Adrenal gland (tissue), 19 donors: ENCODE measurements at places on chromosomes 3 and 15. TPM values are rescaled to one million over a fixed set of nuclear protein-coding genes. Genes with fewer than 3 reads are reported as not detected.

DNA sequence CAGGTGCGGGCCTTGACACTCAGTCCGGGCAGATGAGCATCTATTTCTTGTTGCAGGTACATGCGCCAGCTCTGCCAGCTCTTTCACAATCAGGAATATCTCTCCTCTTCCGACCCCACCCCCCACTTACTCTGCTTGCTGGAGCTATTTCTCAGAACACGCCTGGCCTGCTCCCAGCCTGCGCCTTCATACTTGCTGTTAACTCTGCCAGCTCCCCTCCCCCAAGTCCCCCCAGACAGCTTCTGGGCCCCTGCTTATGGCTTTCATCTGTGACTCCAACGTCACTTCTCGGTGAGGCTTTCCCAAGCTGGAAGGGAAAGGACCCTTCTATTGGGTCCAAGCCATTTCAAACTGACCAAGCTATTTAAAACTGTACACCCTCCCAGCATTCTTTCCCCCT lies 15.2 kb downstream of the MAGEF1 start:
- H3K4me3 ChIP-seq: no peak overlapping the region
- no peaks in the 10 kb centered on the region for H3K4me1 ChIP-seq
- DNase-seq: no peak
- H3K27me3 ChIP-seq: no peaks in the 10 kb centered on the region
- no peak overlapping the region for H3K27ac ChIP-seq

GRCh38 chr3:27637346-27637995 lies 84.7 kb downstream of the EOMES start:
- no peak overlapping the region for H3K4me3 ChIP-seq

GRCh38 chr3:82736696-82737277 lies 975.3 kb upstream of the GBE1 start:
- no peak overlapping the region for H3K27ac ChIP-seq
- no peaks in the 10 kb centered on the region for H3K4me1 ChIP-seq
- no peak overlapping the region for H3K4me3 ChIP-seq
- DNase-seq: no peak
- H3K36me3 ChIP-seq: no peaks in the 10 kb centered on the region

- no peaks in the 10 kb centered on the region for H3K4me1 ChIP-seq
- DNase-seq: no peak
- H3K4me3 ChIP-seq: no peak overlapping the region
- H3K27me3 ChIP-seq: no peaks in the 10 kb centered on the region
- H3K27ac ChIP-seq: no peak overlapping the region
These were observed 77.8 kb downstream of the MESD start for GRCh38 chr15:80911821-80912220.

DNA sequence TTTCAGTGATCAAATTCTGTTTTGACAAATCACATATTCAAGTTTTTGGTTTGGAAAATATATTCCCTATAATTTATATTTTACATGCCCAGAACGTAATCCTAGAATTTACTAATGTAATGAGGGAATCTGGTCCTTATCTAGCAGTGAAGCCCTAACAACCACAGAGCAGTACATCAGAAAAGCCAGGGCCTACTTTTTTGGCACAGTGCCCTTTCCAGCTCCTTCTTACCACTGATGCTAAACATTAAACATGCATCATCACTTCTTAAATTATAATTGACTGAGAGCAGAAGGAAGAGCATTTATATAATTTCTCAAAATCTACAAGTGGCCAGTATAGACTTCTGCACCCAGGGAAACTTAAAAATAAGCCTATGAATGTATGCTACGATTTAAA lies 66.7 kb downstream of the FBXL22 start:
- H3K4me1 ChIP-seq: no peaks in the 10 kb centered on the region
- DNase-seq: no peak
- no peaks in the 10 kb centered on the region for H3K27me3 ChIP-seq
- H3K4me3 ChIP-seq: no peak overlapping the region
- no peak overlapping the region for H3K27ac ChIP-seq
- peaks cover 73% of the 10 kb centered on the region for H3K36me3 ChIP-seq

GRCh38 chr3:74832925-74833324 lies 218.5 kb upstream of the CNTN3 start:
- H3K4me3 ChIP-seq: no peak overlapping the region
- H3K27me3 ChIP-seq: no peaks in the 10 kb centered on the region
- no peak for DNase-seq
- H3K36me3 ChIP-seq: no peaks in the 10 kb centered on the region
- H3K27ac ChIP-seq: no peak overlapping the region

GRCh38 chr15:90585863-90586262 lies 56.1 kb downstream of the CRTC3 start:
- H3K4me3 ChIP-seq: no peak overlapping the region
- DNase-seq: no peak
- no peaks in the 10 kb centered on the region for H3K4me1 ChIP-seq
- H3K27me3 ChIP-seq: no peaks in the 10 kb centered on the region

GRCh38 chr3:33717616-33717865 lies 513 bp downstream of the CLASP2 start:
- H3K27ac ChIP-seq: peak overlapping the region; percentile 83
- peak overlapping the region; percentile 96 for H3K4me3 ChIP-seq
- H3K27me3 ChIP-seq: no peaks in the 10 kb centered on the region
- peak; percentile 51 for DNase-seq
- peaks cover 23% of the 10 kb centered on the region for H3K4me1 ChIP-seq

- no peaks in the 10 kb centered on the region for H3K36me3 ChIP-seq
- no peak for DNase-seq
- H3K4me3 ChIP-seq: no peak overlapping the region
- no peaks in the 10 kb centered on the region for H3K27me3 ChIP-seq
- H3K27ac ChIP-seq: no peak overlapping the region
- H3K4me1 ChIP-seq: no peaks in the 10 kb centered on the region
These were observed 103.4 kb downstream of the SEC22A start for GRCh38 chr3:123305192-123305591.

DNA sequence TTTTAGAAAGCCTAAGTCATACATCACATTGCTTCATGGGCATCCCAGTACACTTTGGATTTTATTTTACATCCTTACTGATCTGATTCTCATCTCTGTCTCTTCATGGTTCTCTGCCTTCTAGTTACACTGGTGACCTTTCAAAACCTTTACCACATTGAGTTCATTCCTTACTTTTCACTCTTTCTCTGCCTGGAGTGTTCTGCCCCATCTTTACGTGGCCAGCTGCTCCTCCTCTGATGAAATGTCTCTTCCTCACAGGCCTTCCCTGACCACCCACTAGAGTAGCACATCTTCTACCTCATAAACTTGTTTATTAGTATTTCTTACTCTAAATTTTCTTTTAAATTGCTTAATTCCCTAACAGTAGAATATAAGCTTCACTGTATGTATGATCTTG lies 17.7 kb downstream of the CTNNB1 start:
- DNase-seq: no peak
- H3K27me3 ChIP-seq: no peaks in the 10 kb centered on the region
- H3K4me3 ChIP-seq: no peak overlapping the region
- no peak overlapping the region for H3K27ac ChIP-seq
- H3K4me1 ChIP-seq: peaks cover 11% of the 10 kb centered on the region

DNA sequence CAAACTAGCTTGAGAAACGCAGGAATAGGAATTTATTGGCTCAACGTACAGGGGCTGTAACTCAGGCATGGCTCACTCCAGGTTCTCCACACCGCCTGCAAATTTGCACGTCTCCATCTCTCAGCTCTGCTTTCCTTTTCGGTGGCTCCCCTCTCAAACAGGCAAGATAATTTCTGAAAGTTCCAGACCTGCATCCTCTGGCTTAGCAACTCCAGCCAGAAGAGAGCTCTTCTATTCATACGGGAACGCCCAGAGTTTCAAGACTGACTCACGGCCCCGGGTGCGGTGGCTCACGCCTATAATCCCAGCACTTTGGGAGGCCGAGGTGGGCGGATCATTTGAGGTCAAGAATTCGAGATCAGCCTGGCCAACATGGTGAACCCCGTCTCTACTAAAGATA lies 139.7 kb upstream of the BNIP2 start:
- DNase-seq: no peak
- no peaks in the 10 kb centered on the region for H3K4me1 ChIP-seq
- no peak overlapping the region for H3K4me3 ChIP-seq
- H3K27me3 ChIP-seq: peaks cover 7% of the 10 kb centered on the region

DNA sequence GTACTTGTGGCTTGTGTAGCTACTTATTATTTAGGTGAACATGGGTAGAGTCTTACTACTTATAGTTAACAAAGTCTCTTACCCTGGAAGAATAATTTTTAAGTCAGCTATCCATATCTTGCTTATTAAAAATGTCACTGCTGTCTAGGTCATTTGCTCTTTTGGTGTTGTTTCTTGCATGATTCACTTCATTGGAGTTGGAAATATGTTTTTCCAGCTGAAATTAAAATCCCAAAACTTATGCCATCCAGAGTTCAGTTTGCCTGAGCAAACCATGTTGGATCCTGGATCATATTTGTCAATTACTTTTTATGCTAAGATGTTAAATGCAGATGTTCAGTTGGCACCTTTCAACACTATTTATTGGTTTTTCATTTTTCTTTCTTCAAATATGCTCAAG lies 421.0 kb upstream of the RBMS3 start:
- H3K36me3 ChIP-seq: no peaks in the 10 kb centered on the region
- H3K27me3 ChIP-seq: no peaks in the 10 kb centered on the region
- H3K27ac ChIP-seq: no peak overlapping the region
- DNase-seq: no peak

- H3K27me3 ChIP-seq: no peaks in the 10 kb centered on the region
- H3K36me3 ChIP-seq: peaks cover 3% of the 10 kb centered on the region
- no peak overlapping the region for H3K27ac ChIP-seq
- H3K4me3 ChIP-seq: no peak overlapping the region
- no peaks in the 10 kb centered on the region for H3K4me1 ChIP-seq
These were observed 143.5 kb downstream of the ADAM10 start for GRCh38 chr15:58605931-58606530.

DNA sequence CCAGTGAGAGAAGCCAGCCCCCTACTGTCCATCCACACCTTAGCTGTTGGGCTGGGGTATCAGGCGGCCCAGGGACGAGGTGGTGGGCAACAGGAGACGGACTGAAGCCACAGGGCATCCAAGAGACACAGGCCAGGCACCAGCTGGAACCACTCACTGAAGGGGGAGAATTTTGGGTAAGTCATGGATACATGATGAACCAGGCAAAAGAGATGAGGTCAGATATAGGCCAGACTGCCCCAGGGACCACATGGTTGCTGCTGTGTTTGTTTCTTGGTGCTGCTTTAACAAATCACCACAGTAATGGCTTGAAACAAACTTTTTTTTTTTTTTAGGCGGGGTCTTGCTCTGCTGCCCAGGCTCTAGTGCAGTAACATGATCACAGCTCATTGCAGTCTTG lies 66.4 kb downstream of the SEMA5B start:
- no peak overlapping the region for H3K27ac ChIP-seq
- no peaks in the 10 kb centered on the region for H3K4me1 ChIP-seq
- H3K4me3 ChIP-seq: no peak overlapping the region

GRCh38 chr15:64713592-64713991 lies 61.8 kb downstream of the RBPMS2 start:
- no peaks in the 10 kb centered on the region for H3K4me1 ChIP-seq
- H3K4me3 ChIP-seq: no peak overlapping the region
- no peaks in the 10 kb centered on the region for H3K27me3 ChIP-seq
- H3K36me3 ChIP-seq: no peaks in the 10 kb centered on the region
- no peak overlapping the region for H3K27ac ChIP-seq
- DNase-seq: no peak

GRCh38 chr15:100725121-100726069 lies 123.0 kb downstream of the ASB7 start:
- H3K4me1 ChIP-seq: peaks cover 16% of the 10 kb centered on the region
- H3K4me3 ChIP-seq: no peak overlapping the region
- H3K27me3 ChIP-seq: no peaks in the 10 kb centered on the region
- DNase-seq: peak; percentile 13

DNA sequence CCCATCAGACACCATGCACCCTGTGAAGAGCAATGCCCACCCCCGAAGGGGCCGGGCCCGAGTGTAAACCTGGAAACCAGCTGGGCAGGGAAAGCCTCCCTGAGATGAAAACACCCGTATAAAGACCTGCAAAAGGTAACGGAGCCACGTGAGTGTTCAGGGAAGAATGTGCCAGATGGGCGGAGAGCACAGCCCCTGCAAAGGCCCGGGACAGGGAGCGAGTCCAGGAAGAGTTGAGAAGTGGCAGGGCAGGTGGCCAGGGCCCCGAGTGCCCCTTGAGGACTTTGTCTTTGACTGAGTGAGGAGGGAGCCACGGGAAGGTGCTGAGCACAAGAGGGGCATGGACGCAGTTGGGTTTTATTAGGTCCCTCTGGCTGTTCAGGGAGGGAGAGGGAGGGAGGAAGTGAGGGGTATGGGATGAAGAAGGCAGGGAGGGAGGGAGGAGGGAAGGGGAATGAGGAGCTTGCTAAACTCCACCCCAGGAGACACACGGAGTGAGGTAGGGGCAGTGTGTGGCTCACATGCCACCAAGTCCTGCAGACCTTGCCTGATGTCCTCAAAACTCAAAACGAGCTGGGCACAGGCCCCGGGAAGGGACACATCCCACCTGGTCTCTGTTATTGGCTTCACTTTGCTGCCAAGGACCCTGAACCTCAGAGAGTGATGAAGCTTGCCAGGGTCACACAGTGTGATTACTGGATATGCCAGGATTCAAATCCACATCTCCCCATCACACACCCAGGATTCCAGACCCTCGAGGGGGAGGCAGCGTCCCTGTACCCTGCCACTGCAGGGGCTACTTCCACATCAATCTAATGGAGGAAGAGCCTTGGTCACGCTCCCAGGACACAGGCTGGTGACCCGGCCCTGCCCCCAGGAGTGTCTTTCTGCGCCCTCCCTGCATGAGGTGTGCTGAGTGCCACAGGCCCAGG lies 49.1 kb upstream of the IQSEC1 start:
- H3K27me3 ChIP-seq: no peaks in the 10 kb centered on the region
- no peaks in the 10 kb centered on the region for H3K36me3 ChIP-seq
- no peak overlapping the region for H3K27ac ChIP-seq
- no peaks in the 10 kb centered on the region for H3K4me1 ChIP-seq
- DNase-seq: no peak
- H3K4me3 ChIP-seq: no peak overlapping the region

Gene ZBBX
- not detected for total RNA-seq

Gene TGM4
- total RNA-seq: 2.2 TPM

Gene HIGD2B
- total RNA-seq: not detected

Gene STXBP5L
- 4.3 TPM for total RNA-seq

Gene ARPP21
- not detected for total RNA-seq

Gene HAPLN3
- 1.4 TPM for total RNA-seq

Gene PLA2G4B
- 6.9 TPM for total RNA-seq

Gene GAP43
- total RNA-seq: 23.2 TPM

Gene PLXND1
- 174 TPM for total RNA-seq

Gene TMEM108
- total RNA-seq: 17.5 TPM

Gene MORC1
- not detected for total RNA-seq

Gene CLDN18
- 0.17 TPM for total RNA-seq

Gene CAND2
- 11.3 TPM for total RNA-seq
